SK-MEL-5 (cell line): ENCODE measurements at places on chromosomes 2 and 18. TPM values are rescaled to one million over a fixed set of nuclear protein-coding genes. Genes with fewer than 3 reads are reported as not detected.
A peak's percentile ranks its signal among the peaks of the same experiment; 100 is the strongest.

TTN gene
- total RNA-seq = under 0.01 TPM in 2 replicates

DNA sequence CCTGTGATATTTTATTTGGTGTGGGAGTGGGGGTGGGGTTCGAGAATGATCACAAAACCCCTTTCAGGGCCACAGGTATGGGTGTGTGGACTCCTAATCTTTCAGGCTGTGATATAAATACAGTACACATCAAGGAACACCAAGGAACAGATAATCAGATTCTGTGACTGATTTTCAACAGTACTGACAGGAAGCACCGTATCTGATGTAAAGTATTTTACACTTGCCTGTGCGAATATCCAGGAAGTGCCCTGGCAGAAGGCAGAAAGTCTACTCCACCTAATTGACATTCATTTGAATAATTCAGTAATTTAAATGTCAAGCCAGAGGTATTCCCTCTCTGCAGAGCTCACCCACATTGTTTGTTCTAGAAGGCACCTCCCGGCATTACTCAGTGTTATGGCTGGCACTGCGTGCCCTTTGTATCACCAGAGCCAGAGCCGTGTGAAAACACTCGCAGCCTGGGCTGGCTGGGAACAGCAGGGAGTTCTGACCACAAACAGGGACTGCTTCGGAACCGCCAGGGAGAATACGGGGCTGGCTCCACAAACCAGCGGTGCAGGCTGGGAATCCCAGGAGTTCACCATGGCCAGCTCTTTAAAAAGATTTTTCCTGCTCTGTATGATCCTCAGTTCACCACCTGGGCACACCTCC lies 91.8 kb downstream of the ACVR1 start:
- DNase-seq = no peak

GRCh38 chr2:109457366-109457765 lies 156.4 kb downstream of the SEPTIN10 start:
- DNase-seq = no peak

MEIS1 gene
- total RNA-seq = 6.4 and 7.2 TPM in 2 replicates

POTEF gene
- 0.11 TPM in 1 of 2 replicates, not detected in the other for total RNA-seq

DNA sequence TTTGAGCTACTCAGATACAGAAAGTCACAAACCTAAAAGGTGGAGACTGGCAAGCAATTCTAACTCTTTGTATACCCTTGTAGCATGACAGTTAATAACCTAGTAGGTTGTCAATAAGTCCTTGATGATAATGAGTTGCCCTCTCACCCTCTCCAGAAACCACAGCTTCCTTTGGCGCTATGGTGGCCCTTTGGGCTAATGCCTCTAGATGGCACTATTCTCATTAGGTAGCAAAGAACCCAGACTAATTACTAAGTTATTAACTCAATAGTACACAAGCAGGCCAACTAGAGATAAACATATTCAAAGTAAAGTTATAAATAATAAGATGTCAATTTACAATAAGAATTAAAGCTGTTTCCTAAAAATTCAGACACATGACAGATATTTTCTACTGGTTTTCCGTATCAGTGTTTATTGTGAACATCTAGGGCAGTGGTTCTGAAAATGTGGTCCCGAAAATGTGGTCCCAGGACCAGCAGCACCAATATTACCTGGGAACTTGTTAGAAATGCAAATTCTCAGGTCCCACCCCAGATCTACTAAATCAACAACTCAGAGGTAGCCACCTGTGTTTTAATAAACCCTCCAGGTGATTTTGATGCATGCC lies 41.1 kb downstream of the LDAH start:
- peak; percentile 62 for DNase-seq

HOXD12 gene
- total RNA-seq = 0.42 TPM in 1 of 2 replicates, not detected in the other

FRZB gene
- not detected in 2 replicates for total RNA-seq

DNA sequence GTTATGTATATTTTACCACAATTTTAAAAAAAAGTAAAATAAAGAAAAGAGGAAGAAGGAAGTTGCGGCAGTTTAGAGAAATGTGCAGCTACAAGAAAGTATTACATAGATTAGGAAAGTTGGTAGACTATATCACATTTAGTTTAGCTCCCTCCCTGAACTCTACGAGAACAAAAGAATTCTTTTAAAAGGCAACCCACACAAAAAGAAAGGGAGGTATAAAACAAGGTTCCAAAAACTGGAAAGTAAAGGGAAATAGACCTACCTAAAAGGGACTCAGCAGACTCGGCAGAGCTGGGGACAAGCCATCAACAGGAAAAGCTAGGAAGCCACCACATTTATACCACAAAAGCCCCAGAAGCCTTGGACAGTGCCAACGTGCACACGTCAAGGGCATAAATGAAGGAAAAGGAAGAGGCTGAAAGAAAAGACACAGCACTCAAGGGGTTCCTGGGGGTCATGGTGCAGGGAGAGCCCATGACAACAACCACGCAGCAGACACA lies 9.1 kb downstream of the TMEM127 start:
- DNase-seq = no peak

DNA sequence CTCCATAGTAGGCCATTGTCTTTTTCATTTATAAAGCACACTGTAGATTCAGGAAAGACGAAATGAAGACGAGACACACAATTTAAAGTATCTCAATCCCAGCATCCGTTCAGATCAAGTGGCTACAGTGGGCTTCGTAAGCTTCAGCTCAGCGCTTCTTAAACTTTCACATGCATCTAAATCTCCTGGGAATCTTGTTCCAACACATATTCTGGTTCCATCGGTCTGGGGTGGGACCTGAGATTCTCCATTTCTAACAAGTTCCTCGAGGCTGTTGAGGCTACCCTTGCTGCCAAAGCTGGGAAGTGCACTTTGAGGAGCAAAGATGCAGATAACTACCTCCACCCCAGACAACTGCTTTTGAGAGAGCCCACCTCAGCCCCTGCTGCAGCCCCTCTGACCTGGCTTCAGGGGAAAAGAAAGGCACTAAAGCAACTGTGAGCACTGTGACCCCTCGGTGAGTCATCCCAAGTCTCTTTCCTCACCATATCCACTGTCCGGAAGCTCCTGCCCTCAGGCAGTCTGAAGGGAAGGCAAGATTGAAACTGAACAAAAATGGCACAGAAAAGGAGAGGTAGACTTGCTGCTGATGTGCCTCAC lies 201.1 kb upstream of the FBXO11 start:
- peak; percentile 95 for DNase-seq

DNA sequence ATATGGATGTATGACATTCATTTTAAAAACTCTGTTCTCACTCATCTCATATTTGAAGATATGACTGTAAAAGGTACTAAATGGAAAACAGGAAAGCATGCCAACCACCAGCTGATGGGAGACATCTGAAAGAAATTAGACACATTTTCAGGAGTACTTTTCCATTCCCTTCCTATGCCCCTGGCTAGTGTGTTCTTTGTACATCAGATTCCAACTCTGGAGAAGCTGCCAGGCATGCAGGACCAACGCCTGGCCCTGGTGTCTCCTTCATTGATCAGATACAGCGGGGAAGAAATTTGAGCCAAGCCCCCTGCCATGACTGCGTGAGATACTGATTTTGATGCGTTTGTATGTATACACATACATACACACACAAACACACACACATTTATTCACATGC lies 599.0 kb upstream of the SYT4 start:
- no peak for DNase-seq

LBX2 gene
- total RNA-seq = 7.7 and 14.9 TPM in 2 replicates

GRCh38 chr2:237731663-237732062 lies 66.9 kb upstream of the RBM44 start:
- peak; percentile 71 for DNase-seq

- no peak for DNase-seq
Observed at GRCh38 chr2:47019961-47020681, 104.5 kb upstream of the MCFD2 start.

DNA sequence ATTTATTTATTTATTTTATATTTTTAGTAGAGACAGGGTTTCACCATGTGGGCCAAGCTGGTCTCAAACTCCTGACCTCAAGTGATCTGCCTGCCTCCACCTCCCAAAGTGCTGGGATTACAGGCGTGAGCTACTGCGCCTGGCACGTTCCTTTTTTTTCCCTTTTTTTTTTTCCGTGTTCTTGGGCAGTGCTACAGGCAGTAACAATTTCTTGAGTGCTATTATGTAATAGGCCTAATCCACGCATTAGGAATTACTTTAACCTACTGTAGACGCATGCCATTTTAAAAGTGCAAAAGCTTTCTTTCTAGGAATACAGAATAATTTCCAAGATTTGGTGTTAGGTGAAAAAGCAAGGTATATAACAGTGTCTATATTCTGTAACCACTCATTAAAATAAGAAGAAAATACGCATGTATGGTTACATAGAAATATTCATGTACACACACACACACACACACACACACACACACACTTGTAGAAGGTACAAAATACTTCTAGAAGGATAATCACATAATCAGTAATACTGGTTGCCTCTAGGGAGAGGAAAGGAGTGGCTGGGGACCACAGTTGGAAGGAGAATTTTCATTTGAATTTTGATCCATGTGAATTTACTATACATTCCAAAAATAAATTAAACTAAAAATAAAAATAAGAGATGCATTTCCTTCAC lies 92.3 kb downstream of the METTL8 start:
- no peak for DNase-seq

DNA sequence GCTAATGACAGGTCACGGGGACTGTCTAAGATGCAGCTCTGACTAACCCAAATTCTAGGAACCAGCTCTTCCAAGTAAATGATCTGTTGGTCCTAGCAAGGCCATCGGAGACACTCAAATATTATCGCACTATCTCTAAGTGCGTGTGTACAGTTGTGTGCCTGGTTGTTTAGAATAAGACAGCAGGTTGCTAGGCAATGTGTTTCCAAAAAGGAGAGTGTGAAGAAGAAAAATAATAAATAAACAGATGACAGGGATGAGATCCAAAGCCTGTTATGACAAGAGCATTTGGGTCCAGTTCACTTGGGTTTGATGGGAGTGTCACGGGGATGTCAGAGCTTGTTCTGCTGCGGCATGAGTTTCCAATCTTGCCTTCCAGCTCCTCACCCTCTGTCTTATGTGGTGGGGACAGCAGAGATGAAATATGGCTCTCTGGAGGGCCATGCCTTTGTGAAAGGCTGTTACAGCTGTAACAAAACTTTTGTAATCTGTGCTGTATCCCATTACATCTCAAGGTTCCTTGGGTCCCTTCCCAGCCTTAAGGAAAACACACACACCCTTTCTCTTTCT lies 127.5 kb upstream of the TNP1 start:
- DNase-seq = no peak

DNA sequence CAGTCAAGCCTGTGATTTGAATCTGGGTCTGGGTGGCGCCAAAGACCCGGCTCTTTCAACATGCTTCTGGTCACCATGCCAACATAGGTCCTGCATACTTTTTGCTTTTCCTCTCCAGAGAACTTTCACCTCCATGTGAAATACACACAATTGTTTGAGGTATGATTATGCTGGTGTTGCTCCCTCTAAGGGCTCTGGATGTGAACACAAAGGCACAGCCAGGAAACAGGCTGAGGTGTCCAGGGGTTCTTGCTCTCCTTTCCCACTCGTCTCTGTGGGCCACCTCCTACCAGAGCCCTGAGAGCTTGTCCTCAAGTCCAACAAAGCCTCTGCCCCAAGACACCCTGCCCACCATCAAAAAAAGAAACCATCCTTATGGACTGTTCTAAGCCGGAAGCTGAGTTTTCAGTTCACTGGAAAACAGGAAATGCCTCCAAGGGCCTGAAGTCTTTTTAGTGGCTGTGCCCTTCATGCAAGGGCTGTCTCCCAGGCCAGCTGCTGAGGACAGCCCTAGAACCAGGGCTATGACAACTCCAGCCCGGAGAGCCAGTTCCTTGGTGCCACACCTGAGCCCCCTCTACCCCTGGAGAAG lies 100.2 kb upstream of the EPAS1 start:
- no peak for DNase-seq

- peak; percentile 15 for DNase-seq
Observed at GRCh38 chr2:97728091-97728731, 14.8 kb downstream of the ZAP70 start.

GAREM2 gene
- 4.0 and 5.0 TPM in 2 replicates for total RNA-seq

DNA sequence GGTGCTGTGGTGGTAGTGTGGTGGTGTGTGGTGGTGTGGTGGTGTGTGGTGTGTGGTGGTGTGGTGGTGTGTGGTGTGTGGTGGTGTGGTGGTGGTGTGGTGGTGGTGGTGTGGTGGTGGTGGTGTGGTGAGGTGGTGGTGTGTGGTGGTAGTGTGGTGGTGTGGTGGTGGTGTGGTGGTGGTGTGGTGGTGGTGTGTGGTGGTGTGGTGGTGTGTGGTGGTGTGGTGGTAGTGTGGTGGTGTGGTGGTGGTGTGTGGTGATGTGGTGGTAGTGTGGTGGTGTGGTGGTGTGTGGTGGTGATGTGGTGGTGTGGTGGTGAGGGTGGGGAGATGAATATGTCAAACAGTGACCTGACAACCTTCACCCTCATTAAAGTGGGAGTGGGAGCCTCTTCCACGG lies 55.6 kb upstream of the DLGAP1 start:
- no peak for DNase-seq

DNA sequence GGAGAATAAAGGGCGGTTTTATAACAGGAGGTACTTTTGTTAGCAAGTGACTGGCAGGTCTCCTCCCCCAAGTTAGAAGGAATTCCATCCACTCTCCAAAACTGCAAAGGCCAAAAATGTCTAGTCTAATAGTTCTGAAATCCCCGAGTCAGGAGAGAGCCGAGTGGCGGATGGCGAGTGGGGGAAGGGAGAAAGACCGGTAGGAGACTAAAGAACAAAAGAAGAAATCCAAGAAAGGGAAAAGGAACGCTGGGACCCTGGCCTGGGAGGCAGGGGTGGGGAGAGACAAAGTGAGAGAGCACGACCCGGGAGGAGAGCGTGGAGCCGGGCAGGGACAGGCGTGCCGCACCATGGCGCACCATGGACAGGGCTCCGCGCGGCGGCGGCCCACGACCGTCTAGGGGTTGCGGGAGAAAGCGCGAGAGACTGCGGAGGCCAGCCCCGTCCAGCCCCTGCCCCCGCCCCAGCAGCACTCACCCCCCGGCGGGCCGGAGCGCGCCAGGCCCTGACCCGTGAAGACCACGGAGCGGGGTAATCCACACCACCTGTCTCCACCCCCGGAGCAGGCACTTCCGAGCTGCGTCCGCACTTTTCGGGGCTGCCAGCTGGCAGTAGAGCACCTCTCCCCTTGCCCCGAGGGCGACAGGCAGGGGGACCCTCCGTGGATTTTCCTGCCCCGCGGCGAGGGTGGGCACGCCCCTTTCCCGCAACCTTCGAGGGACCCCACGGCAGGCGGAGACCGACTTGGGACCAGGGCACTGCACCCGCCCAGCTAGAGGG lies 1.6 kb downstream of the CDH2 start:
- no peak for DNase-seq

CLEC4F gene
- not detected in 2 replicates for total RNA-seq

STK17B gene
- 6.5 and 6.7 TPM in 2 replicates for total RNA-seq

GRCh38 chr2:73256618-73256922 lies 22.5 kb downstream of the CCT7 start:
- no peak for DNase-seq

CCDC93 gene
- 20.9 and 22.2 TPM in 2 replicates for total RNA-seq

GRCh38 chr18:59898609-59899297 lies 1.0 kb upstream of the PMAIP1 start:
- DNase-seq = no peak

- DNase-seq = no peak
Observed at GRCh38 chr2:81895620-81896250, 1591.2 kb upstream of the LRRTM1 start.
